ENCODE measurements at places on chromosomes 5 and 9. TPM values are rescaled to one million over a fixed set of nuclear protein-coding genes. Genes with fewer than 3 reads are reported as not detected.

DNA sequence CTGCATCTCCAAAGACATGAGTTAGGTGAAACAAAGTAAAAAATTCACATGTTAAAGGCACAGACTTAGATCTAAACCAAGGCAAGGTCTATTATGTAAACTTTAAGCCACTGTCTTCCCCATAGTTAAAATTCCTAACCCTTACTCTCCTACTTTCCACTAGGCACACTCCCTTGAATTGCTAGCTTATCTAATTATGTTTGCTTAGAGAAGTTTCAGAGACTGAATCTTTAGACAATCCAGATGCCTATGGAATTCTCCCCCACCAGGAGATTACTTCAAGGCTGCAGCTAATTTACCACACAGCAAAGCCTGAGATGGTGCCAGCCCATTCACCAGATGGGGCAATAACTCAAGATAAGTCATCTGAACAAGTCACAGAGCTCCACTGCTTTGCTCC lies 803.1 kb upstream of the COX7C start:
- no peaks in the 10 kb centered on the region for H3K36me3 ChIP-seq
- no peak overlapping the region for H3K4me3 ChIP-seq
- H3K27me3 ChIP-seq = no peaks in the 10 kb centered on the region
- H3K4me1 ChIP-seq = no peaks in the 10 kb centered on the region

GRCh38 chr9:5556101-5556705 lies 45.9 kb downstream of the PDCD1LG2 start:
- H3K27me3 ChIP-seq = no peaks in the 10 kb centered on the region
- no peak overlapping the region for H3K4me3 ChIP-seq
- no peak overlapping the region for H3K27ac ChIP-seq
- H3K36me3 ChIP-seq = no peaks in the 10 kb centered on the region
- H3K4me1 ChIP-seq = no peaks in the 10 kb centered on the region

GRCh38 chr9:1639166-1639565 lies 376.0 kb upstream of the SMARCA2 start:
- H3K36me3 ChIP-seq = no peaks in the 10 kb centered on the region
- H3K27me3 ChIP-seq = no peaks in the 10 kb centered on the region
- H3K4me1 ChIP-seq = no peaks in the 10 kb centered on the region
- H3K27ac ChIP-seq = no peak overlapping the region
- no peak overlapping the region for H3K4me3 ChIP-seq
- DNase-seq = no peak

Gene SPINK5
- total RNA-seq = 0.94 TPM

All from Peyer's patch (tissue), 4 donors.